ENCODE measurements at places on chromosomes 3 and 15.

DNA sequence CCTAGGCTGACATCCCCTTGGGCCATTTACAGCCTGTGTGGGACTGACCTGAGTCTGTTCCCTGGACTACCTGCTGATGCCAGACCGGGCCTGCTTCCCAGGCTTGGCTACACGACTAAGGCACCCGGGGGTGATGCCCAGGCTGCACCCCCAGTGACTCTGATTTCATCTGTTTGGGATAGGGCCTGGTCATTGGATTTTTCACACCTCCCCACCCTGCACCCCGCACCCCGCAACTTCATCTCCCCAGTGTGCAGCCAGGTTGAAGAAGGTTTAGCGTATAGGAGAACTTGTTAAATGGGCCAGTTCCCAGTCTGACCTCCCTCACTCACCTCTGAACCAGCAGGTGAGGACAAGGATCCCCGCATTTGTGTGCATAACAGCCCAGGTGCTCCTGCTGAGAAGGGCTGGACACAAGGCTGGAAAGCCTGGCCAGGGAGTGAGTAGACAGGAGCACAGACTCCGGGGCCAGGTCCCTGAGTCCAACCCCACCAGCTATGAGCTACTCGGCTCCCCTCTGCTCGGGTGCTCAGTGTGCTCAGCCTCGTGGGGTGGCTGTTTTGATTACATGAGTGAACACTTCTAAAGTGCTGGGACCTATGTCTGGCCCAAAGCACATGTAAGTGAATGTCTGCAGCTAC lies 18.5 kb downstream of the SLC6A20 start:
- no peak for DNase-seq

GRCh38 chr15:56919031-56919608 lies 676 bp downstream of the TCF12 start:
- peak; percentile 3 for DNase-seq

DNA sequence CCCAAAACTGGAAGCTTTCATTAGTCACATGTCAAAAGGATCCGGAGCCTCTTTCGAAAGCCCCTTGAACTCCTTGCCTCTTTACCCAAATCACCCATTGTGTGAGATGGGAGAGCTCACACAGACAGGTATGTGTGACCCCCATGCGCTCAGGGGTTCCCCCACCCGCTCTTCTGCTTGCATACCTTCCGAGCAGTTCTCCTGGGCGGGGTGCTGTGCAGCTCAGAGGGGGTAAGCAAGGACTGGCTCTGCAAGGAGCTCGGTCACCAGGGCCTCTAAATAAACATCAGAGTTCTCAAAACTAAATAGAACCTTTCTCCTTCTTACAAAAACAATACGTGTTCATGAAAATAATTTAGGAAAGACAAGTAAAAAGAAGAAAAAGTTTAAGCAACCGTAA lies 55.7 kb downstream of the PXYLP1 start:
- no peak for DNase-seq

DNA sequence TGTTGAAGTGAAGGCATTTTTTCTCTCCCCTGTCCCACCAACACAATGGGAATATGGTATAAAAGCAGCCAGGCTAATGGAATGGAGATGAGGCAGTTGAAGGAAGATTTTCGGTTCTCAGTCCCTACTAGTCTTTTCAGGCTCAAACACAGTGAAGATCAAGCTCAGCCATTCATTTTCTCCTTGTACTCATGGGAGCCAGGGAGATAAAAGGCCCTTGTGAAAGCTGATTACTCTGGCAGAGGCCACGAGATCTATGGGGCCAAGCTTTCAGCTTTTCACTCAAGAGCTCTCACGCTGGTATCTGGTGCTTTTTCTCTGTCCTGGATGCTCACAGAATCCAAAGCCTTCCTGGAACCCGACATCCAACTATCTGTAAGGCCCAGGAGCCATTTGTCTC lies 14.5 kb upstream of the FAN1 start:
- DNase-seq: no peak

- DNase-seq: peak; percentile 8
These were observed 1090.0 kb downstream of the OTOL1 start for GRCh38 chr3:162586591-162586990.

DNA sequence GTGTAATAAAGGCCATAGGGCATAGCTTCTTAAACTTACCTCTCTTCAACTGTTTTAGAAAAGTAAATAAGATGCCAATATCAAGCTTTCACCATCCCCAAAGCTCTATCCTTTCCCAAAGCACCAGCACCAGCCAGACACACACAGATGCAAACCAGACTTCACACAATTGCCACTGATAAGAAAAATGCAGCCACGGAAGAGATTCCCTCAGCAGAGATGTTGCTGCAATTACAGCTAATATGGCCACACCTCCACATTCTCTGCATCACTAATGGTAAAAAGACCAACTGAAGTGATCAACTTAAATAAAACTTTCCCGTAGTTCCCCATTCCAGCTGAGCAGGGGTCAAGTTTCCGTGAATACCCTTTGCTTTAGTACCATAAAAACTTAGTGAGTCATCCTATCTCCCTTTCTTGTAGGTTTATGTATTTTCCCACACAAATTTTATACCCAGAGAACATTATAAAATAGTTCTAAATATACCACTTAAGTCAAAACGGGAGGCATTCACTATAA lies 64.4 kb downstream of the SLC9A9 start:
- DNase-seq: no peak

DNA sequence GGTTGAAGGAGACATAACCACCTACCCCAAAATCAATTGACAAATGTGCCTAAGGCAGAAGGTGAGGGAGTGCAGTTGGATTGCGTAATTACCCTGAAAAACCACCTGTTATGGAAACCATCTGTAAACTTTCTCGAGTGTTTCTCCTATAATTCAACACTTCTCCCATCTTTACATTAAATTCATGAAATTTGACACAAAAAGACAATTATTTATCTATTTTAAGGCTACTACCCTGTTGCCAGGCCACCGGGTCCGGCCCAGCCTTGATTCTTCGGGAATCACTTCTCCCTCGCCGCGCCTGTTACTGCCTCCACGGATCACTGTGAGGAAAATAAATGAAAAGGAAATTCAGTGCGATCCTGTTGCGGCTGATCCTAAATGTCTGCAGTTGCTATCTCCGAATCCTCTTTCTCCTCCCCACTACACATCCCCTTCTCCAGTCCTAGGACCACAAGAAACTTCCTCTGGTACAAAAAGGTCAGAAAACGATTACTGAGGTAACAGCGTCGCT lies 646 bp downstream of the IQCB1 start:
- peak; percentile 20 for DNase-seq

GRCh38 chr3:102178817-102179216 lies 256.0 kb upstream of the ZPLD1 start:
- no peak for DNase-seq
